ENCODE measurements at places on chromosomes 16 and 17. TPM values are rescaled to one million over a fixed set of nuclear protein-coding genes. Genes with fewer than 3 reads are reported as not detected.
A peak's percentile ranks its signal among the peaks of the same experiment; 100 is the strongest.

- no peak for DNase-seq
Observed at GRCh38 chr16:81349608-81350305, 35.0 kb downstream of the GAN start.

DNA sequence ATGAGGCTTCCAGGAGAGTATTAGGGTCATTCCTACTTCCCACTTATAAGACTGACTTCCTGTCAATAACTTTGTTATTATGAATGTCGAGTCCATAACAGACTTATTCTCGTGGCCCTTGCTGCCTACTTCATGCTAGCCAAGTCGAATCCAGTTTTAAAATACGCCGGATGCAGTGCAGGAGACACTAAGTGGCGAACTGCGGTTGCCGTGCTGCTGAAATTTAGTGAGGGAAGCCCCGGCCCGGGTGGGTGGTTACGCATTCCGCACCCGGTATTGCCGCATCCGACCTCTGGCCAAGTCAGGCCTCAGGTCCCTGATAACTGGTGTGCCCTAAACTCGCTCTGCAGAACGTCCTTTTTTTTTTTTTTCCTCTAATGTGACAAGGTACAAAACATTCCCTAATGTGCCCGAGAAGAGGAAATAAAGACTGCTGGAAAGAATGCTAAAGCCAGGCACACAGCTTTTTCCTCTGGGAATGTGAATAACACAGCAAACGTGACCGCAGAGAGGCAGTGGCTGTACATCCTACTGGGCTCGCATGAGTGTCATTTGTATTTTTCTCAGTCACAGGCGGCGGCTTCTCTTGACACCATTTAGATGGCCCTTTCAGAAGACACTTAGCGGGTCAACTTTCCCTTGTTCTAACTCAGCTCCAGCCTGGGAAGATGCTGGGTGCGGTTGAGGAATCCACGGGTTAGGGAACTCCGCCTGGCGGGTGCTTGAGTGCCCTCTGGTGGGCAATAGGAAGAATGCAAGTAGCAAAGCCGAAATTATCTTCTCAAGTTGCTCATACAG, 7.1 kb upstream of the AKTIP start:
- peak; percentile 30 for DNase-seq

Gene GOSR1
- total RNA-seq: 44.2 TPM

Gene SGSH
- total RNA-seq: 18.9 TPM

Gene KRT32
- not detected for total RNA-seq

DNA sequence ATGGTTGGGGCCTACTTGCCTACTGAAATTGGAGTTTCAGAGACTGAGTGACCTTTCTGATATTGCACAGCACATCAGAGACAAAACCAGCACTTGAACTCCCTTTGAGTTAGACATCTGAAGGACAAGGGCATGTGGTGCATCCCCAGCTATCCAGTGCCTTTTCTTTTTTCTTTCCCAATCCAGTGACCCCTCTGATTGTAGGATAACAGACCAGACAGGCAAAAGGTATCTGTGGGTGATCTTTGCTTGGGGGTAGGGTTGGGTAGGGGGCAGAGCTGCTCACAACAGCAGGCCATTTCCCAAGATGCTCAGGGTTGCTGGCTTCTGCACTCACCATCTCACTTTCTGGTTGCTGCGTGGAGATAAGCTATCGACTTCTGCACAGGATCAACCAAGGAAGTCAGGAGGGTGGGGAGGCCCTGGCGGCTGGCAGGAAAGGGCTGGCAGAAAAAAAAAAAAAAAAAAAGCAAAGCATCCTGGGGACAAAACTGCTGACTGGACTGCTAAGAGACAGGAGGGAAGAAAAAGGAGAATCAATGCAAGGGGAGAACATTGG, 42.2 kb downstream of the HOXB1 start:
- DNase-seq: no peak

DNA sequence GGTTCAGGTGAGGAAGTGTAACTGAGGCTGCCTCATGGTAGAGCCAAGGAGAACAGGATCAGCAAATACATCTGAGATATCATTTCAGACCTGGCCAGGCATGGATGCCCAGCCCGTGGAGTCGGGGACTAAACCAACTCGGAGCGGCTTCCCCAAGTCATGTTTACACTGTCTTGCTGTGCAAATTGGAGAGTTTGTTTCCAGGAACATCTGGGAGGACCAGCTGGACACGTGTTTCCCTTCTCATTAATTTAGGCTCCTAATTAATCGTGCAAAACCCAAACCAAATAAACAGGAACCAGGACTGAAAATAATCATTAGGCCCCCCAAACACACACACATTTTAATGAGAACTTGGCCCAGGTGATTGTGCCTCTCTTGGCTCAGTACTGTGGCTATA, 70.9 kb upstream of the SALL1 start:
- no peak for DNase-seq

GRCh38 chr17:41548844-41549595, 20.9 kb upstream of the KRT19 start:
- DNase-seq: peak; percentile 97

Gene ZNF267
- total RNA-seq: 14.5 TPM

All from Caki2 (cell line).